Liver (tissue), 10 donors: ENCODE measurements at places on chromosomes 4 and X. TPM values are rescaled to one million over a fixed set of nuclear protein-coding genes. Genes with fewer than 3 reads are reported as not detected.
A peak's percentile ranks its signal among the peaks of the same experiment; 100 is the strongest.

SMIM31 gene
- not detected for total RNA-seq

DNA sequence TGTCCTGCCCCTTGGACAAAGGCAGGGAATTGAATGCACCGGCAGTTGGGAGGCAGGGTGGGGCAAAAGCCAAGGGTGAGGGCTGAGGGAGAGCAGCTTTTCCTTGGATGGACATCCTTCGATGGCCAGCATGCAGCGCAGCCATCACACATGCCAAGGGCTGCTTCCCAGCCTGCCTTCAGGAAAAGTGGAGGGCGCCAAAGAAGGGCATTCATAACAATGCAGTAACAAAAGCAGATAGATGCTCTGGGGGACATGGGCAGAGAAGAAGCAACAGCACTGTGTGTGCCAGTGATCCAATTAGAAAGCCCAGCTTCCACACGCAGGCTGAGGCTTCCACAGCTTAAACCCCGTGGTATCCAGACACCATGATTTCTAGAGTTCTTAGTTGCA is 71.5 kb downstream of the TSPAN5 start:
- no peak for DNase-seq
- H3K27ac ChIP-seq, result no peak overlapping the region
- peaks cover 7% of the 10 kb centered on the region for H3K4me1 ChIP-seq
- no peak overlapping the region for H3K4me3 ChIP-seq
- H3K36me3 ChIP-seq, result no peaks in the 10 kb centered on the region

- no peaks in the 10 kb centered on the region for H3K27me3 ChIP-seq
- peak overlapping the region; percentile 90 for H3K27ac ChIP-seq
- H3K36me3 ChIP-seq, result no peaks in the 10 kb centered on the region
- peaks cover 21% of the 10 kb centered on the region for H3K4me1 ChIP-seq
- no peak for DNase-seq
- peak overlapping the region; percentile 54 for H3K4me3 ChIP-seq
Observed at GRCh38 chr4:86934147-86934770, 552 bp upstream of the AFF1 start.

DNA sequence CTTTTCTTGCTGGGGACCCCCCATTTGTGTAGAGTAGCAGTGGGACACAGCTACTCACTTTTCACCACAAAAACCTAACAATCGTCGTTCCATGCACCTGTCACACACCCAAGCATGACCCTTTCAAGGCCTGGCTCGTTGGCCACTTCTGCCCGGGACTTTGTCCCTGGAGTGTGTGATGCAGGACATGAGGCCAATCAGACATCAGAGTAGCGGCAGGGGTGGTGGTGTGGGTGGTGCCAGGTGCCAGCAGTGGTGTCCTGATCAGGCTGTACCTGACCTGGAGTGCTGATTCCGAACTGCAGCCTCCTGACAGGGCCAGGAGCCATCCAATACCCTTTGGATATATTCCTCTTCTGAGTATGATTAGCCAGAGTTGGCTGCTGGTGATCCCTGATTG is 23.1 kb upstream of the PROM1 start:
- H3K27me3 ChIP-seq, result no peaks in the 10 kb centered on the region
- H3K36me3 ChIP-seq, result no peaks in the 10 kb centered on the region
- no peak overlapping the region for H3K27ac ChIP-seq
- no peak overlapping the region for H3K4me3 ChIP-seq
- no peak for DNase-seq

- H3K36me3 ChIP-seq, result no peaks in the 10 kb centered on the region
- H3K4me1 ChIP-seq, result no peaks in the 10 kb centered on the region
- no peak overlapping the region for H3K27ac ChIP-seq
- no peak overlapping the region for H3K4me3 ChIP-seq
- DNase-seq, result no peak
Observed at GRCh38 chr4:21678711-21679110, 269.9 kb downstream of the KCNIP4 start.

DNA sequence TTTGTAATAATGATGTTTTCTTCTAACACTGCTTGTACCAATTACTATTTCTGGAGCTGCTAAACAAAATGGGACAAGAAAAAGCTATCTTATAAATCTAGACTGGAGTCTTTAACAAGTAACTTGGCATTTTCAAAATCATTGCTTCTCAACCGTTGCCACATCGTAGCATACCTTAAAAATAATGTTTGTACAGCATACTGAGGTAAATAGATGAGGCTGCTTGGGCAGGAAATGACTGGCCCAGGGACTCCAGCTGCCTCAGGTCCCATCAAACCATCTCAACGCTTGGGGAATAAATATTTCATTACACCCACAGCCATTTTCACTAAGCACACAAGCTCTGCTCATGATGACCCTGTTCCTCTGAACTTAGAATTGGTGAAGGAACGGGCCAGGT is 115.1 kb downstream of the SPANXA1 start:
- H3K4me1 ChIP-seq, result no peaks in the 10 kb centered on the region
- no peaks in the 10 kb centered on the region for H3K27me3 ChIP-seq
- no peaks in the 10 kb centered on the region for H3K36me3 ChIP-seq
- no peak overlapping the region for H3K4me3 ChIP-seq
- no peak for DNase-seq

GRCh38 chr4:56731857-56732256 is 50.8 kb upstream of the HOPX start:
- no peak overlapping the region for H3K27ac ChIP-seq
- DNase-seq, result no peak
- H3K27me3 ChIP-seq, result no peaks in the 10 kb centered on the region
- no peak overlapping the region for H3K4me3 ChIP-seq
- H3K4me1 ChIP-seq, result no peaks in the 10 kb centered on the region
- H3K36me3 ChIP-seq, result no peaks in the 10 kb centered on the region

DNA sequence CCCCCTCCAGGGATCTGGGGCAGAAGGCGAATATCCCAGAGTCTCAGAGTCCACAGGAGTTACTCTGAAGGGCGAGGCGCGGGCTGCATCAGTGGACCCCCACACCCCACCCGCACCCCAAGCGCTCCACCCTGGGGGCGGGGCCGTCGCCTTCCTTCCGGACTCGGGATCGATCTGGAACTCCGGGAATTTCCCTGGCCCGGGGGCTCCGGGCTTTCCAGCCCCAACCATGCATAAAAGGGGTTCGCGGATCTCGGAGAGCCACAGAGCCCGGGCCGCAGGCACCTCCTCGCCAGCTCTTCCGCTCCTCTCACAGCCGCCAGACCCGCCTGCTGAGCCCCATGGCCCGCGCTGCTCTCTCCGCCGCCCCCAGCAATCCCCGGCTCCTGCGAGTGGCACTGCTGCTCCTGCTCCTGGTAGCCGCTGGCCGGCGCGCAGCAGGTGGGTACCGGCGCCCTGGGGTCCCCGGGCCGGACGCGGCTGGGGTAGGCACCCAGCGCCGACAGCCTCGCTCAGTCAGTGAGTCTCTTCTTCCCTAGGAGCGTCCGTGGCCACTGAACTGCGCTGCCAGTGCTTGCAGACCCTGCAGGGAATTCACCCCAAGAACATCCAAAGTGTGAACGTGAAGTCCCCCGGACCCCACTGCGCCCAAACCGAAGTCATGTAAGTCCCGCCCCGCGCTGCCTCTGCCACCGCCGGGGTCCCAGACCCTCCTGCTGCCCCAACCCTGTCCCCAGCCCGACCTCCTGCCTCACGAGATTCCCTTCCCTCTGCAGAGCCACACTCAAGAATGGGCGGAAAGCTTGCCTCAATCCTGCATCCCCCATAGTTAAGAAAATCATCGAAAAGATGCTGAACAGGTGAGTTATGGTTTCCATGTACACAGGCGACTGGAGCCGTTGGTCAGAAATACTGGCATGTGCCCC is at the start of gene CXCL1:
Gene CXCL1 (plus strand): TSS at position 264 of the 926 bp plus-strand sequence. CDS start 78 bp downstream, at position 342.
- H3K36me3 ChIP-seq, result no peaks in the 10 kb centered on the region
- DNase-seq, result no peak
- H3K4me1 ChIP-seq, result peaks cover 3% of the 10 kb centered on the region

DNA sequence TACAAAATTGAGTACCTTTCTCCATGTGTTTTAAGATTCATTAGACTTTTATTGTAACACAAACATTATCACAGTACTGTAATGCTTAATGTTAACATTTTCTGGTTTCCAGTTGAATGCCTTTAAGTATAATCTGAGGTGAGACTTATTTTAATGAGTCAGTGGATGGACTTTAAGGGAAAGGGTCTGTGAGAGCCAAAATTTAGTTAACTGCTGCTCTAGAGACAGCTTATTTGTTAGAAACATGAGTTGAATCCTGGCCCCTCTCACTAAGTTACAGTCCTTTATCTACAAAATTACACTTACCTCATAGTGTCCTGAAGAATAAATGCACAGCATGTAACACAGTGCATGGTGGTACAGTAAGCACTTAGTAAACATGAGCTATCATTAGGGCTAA is 66.0 kb downstream of the PGRMC2 start:
- no peak overlapping the region for H3K4me3 ChIP-seq
- H3K4me1 ChIP-seq, result no peaks in the 10 kb centered on the region
- DNase-seq, result no peak
- no peak overlapping the region for H3K27ac ChIP-seq
- H3K27me3 ChIP-seq, result no peaks in the 10 kb centered on the region
